Smooth muscle cell of the pulmonary artery (primary cell): ENCODE measurements at places on chromosomes 6 and 20. TPM values are rescaled to one million over a fixed set of nuclear protein-coding genes. Genes with fewer than 3 reads are reported as not detected.

E2F1 gene
- 4.3 and 4.6 TPM in 2 replicates for total RNA-seq

ULBP1 gene
- 0.07 and 0.17 TPM in 2 replicates for total RNA-seq

FHL5 gene
- total RNA-seq, result not detected in 2 replicates

CST7 gene
- total RNA-seq, result not detected in 2 replicates

LY6G5B gene
- 1.9 and 4.0 TPM in 2 replicates for total RNA-seq

RBL1 gene
- 5.5 and 7.3 TPM in 2 replicates for total RNA-seq

GHRH gene
- total RNA-seq, result not detected in 2 replicates

TREM1 gene
- 1.5 and 19.5 TPM in 2 replicates for total RNA-seq

TGM2 gene
- 433 and 594 TPM in 2 replicates for total RNA-seq

HLA-DPB1 gene
- total RNA-seq, result 2.8 and 19.5 TPM in 2 replicates

RNF8 gene
- total RNA-seq, result 15.0 and 15.9 TPM in 2 replicates

EDN1 gene
- 23.8 and 24.9 TPM in 2 replicates for total RNA-seq

LRRC1 gene
- 5.3 and 8.8 TPM in 2 replicates for total RNA-seq

CDKAL1 gene
- total RNA-seq, result 11.8 and 12.2 TPM in 2 replicates

SASH1 gene
- total RNA-seq, result 52.4 and 120 TPM in 2 replicates

ABCF1 gene
- 43.7 and 55.0 TPM in 2 replicates for total RNA-seq

ADAT2 gene
- total RNA-seq, result 2.5 and 4.1 TPM in 2 replicates

PTK7 gene
- total RNA-seq, result 36.5 and 85.2 TPM in 2 replicates
